ENCODE measurements at places on chromosomes 5 and 9. TPM values are rescaled to one million over a fixed set of nuclear protein-coding genes. Genes with fewer than 3 reads are reported as not detected.

FAM169A gene
- 4.5 TPM for total RNA-seq

DNAI1 gene
- total RNA-seq = not detected

CNTLN gene
- total RNA-seq = not detected

SNX30 gene
- total RNA-seq = 4.0 TPM

GRM6 gene
- not detected for total RNA-seq

FOXD4L3 gene
- 0.11 TPM for total RNA-seq
